ENCODE measurements at places on chromosomes 12 and 14. TPM values are rescaled to one million over a fixed set of nuclear protein-coding genes. Genes with fewer than 3 reads are reported as not detected.

- DNase-seq: no peak
These were observed 198.2 kb upstream of the RBM19 start for GRCh38 chr12:114164351-114164750.

NUAK1 gene
- polyA plus RNA-seq: 13.4 TPM

C12orf60 gene
- 0.86 TPM for polyA plus RNA-seq

DNA sequence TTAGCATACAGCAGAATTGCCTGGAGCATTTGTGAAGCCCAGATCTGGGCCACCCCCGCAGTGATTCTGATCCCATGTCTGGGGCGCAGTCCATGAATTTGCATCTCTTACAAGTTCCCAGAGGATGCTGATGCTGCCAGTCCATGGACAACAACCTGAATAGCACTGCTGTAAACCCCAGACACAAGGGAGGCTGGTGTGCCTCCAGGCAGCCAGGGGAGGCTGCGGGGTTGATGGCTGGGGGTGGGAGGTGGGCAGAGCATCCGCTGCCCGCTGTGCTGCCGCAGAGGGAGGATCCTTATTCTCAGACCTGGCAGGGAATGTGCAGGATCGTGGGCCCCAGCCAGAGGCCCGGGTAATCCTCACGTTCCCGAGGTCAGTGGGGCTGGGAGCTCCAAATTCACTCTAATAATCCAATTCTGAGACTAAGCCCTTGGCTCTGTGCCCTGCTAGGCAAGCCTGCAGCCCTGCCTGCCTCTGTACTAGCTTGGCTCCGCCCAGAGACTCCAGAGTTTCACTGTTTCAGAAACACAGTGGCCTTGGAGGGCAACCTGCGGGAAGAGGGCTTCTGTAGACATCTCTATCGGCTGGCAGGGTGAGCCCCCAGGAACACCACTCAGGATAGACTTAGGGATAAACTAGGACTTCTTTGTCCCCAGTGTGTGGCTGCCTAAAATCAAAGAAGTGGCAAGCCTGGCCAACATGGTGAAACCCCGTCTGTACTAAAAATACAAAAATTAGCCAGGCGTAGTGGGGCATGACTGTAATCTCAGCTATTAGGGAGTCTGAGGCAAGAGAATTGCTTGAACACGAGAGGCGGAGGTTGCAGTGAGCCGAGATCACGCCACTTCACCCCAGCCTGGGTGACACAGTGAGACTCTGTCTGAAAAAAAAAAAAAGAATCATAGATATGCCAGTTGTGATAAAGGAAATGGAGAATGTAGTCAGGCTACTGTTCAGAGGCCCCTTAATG, 17.8 kb upstream of the MLEC start:
- peak; percentile 83 for DNase-seq

- DNase-seq: no peak
These were observed 43.2 kb downstream of the CCDC88C start for GRCh38 chr14:91374287-91374878.

TSPAN19 gene
- 0.23 TPM for polyA plus RNA-seq

RGS6 gene
- not detected for polyA plus RNA-seq

GRCh38 chr12:109961201-109961600, 35.0 kb downstream of the GIT2 start:
- no peak for DNase-seq

Data from GM23248 (cell line).